ENCODE measurements at places on chromosomes 13 and 19.

DNA sequence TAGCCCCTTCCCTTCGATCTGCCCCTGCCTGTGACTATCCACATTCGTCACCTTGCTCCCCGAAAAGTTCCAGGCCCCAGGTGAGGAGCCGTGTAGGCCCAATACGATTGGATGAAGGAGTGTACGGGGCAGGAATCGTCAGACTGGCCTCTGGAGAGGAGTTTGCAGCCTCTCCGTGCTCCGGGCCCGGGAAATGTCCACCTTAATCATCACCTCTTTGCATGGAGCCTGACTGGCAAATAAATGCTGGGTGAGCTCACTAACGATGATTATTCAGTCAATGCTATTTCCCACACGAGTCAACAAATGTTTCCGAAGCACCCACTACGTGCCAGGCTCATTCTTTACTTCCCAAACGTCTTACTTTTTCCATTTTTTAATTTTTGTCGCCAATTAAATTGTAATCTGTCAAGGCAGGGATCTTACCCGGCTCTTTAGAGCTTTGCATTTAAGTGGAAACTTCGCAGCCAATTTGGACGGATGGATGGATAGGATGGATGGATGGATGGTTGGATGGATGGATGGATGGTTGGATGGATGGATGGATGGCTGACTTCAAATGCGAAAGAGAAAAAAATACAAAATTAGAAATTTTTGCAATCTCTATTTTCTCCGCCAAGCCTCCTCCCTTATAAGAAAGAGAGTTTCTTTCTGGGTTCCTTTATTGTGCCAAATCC lies 45.8 kb downstream of the TGDS start:
- no peak for DNase-seq

GRCh38 chr13:97182111-97182890 lies 39.8 kb upstream of the MBNL2 start:
- DNase-seq: no peak

GRCh38 chr19:852136-853013 lies at the start of gene ELANE:
Gene ELANE, plus strand, starts transcription at chr19:852303. Its CDS starts 26 bp downstream, at chr19:852329.
- no peak for DNase-seq

DNA sequence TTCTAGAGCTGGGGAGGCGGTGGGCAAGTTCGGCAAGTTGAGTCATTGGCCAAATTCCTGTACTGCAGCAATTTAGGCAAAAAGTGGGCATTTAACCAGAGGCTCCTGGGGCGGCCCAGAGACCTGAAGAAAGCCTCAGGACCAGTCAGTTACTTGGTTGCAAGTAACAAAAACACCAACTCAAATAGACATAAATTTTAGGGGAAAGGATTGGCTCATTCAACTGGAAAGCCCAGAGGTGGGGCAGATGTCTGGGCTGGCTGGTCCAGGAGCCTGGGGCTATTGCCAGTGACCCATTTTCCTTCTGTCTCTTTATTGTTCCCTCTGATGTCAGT lies 97.1 kb downstream of the SIPA1L3 start:
- DNase-seq: no peak

- DNase-seq: no peak
These were observed 126.4 kb downstream of the POU4F1 start for GRCh38 chr13:78476910-78477309.
